CD4-positive, alpha-beta T cell treated with Interleukin-6 at 100 ng/mL for 8 hours (primary cell): ENCODE measurements at places on chromosomes 2 and 18.

GRCh38 chr2:145190031-145190703, 670.2 kb upstream of the ZEB2 start:
- DNase-seq, result no peak

DNA sequence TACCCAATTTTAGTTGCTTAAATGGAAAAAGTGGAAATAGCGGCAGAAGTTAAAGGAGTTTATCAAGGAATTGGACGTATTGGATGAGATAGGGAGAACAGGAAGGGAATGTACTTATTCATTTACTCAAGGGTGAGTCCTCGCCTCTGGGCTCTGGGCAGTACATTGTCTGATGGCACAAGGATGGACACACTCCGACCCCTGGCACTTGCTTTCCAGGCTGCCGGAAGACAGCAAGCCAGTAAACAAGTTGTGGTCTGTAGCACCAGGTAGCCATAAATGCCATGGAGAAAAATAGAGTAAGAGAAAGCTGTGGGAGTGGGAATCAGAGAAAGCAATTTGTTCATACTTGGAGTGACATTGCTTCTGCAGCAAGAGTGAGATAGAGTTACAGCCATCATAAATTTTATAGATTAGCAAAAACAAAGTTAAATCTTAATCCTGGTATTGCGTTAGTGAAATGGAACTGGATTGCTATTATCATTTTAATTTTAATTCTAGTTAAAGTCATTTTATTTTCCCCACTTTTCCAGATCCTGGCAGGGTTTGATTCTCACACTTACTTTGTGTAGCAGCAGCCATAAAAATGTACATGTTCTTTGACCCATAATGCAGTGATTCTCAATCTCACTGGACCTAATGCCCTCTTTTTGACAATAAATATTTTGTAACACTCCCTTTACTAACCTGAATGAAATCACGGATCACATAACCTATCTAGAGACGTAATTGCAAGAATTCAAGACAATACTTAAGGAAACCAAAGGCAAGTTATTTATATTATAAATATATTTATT, 135.8 kb upstream of the BCL2L11 start:
- no peak for DNase-seq

GRCh38 chr18:63438181-63438580, 15.9 kb upstream of the VPS4B start:
- DNase-seq, result no peak

DNA sequence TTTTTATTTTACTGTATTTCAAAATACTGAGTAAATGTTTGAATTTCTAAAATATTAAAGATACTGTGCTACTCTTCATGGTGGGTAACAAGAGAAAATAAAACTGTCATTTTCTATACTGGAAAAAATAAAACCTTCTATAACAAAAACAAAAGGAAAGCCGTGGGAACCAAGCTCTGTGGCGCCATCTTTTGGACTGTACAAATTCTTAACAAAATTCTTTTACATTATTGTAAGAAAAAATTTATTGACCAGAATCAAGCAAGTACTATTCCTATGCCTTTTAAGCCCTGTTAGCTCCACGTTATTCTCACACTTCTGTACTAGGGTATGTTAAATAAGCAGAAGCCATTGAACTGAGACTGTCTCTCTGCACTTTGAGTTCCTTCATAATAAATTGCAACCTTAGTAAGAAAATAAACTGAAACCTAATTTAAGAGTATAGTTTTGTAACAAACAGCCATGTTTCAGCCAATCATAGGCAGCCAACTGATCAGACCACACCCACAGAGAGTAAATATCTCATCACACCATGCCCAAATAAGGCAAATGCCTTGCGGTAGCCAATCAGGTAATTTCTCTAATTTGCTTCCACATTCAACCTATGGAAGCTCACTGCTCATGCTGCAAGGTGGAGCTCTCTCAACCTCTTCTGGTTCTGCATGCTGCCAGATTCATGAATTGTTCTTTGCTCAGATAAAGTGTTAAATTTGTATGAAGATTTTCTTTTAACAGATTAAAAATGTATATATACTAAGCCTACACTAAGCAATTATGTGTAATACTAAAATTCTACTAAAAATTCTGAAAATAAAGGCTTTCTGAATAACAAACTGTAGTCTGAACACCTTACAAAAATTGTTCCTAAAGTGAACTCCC, 42.2 kb downstream of the HIBCH start:
- no peak for DNase-seq

DNA sequence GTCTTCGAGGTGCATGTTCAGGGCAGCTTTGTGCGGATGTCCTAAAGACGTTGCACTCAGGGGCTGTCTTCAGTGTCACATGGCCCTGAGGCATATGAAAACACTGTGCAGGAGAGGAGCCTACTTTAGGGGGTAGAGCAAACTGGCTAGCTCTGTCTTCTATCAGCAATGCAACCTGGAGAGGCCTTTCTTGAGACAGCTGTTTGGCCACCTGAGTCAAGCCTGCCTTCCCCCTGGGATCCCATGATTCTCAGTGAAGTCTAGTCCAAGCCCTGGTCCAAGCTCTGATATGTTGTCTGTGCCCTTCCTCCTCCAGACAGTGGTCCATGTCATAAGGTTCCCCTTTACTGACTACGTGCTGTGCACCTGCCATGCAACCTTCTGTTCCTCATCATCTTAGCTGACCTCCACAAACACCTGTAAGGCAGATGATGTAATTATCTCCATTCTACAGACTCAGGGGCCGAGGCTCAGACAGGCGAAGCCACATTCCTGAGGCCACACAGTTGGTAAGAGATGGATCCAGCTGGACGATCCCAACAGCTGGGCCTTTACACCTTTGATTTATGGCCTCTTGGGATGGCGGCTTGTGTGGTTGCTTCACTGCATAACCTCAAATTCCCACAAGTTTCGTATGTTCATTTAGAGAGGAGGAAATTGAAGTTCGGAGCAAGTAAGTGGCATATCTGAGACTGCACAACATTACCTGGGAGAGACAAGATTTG, 109.9 kb downstream of the COPS8 start:
- DNase-seq, result no peak

- no peak for DNase-seq
These were observed 576.0 kb downstream of the LRP1B start for GRCh38 chr2:141554810-141555209.

GRCh38 chr2:223788826-223789225, 48.6 kb downstream of the AP1S3 start:
- no peak for DNase-seq

GRCh38 chr18:44988821-44989587, 308.3 kb downstream of the SETBP1 start:
- DNase-seq, result no peak

- DNase-seq, result no peak
These were observed 208.2 kb downstream of the PRKCE start for GRCh38 chr2:45859682-45860081.
